Activated CD4-positive, CD25-positive, alpha-beta regulatory T cell (primary cell): ENCODE measurements at places on chromosomes 11 and 22.

GRCh38 chr22:44567846-44568493 is 69.9 kb upstream of the RTL6 start:
- no peak for DNase-seq

DNA sequence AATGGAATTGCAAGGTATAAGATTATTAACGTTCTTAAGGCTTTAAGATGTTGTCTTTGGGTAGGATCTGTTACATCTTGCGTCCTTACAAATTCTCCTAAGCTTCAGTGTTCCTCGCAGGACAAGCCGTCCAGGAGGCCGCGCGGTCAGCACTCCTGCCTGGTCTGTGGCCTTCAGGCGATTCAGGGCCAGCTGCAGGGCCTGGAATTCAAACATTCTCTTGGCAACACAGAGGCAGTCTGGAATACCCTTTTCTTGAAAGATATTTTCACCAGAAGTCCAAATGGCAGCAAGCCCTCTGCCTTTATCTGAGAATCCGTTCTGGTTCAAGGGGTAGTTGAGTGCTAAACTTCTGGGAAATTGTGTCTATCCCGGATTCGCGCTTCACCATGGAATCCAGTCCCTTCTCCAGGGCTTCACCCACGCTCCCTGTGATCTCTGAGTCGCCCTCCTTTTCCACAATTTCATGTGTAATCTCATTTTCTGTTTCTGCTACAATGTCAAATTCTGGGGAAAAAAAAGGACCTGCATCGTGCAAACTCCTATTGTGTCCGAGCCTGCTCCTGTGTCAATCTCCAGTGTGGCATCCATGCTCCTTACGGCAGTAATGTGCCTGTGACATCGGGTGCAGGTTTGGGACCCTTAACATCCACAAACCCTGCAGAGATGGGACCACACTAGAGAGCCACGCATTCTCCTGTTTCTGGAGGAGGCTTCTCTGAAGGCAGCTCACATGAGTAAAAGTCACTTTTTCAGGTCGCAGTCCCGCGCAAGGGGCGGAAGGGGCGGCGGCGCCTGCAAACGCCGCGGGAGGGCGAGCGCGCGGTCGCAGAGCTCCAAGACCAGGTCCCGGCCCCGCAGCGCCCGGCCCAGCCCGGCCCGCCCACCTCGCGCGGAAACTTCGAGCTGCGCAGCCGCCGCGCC is 25.4 kb upstream of the SORL1 start:
- no peak for DNase-seq

DNA sequence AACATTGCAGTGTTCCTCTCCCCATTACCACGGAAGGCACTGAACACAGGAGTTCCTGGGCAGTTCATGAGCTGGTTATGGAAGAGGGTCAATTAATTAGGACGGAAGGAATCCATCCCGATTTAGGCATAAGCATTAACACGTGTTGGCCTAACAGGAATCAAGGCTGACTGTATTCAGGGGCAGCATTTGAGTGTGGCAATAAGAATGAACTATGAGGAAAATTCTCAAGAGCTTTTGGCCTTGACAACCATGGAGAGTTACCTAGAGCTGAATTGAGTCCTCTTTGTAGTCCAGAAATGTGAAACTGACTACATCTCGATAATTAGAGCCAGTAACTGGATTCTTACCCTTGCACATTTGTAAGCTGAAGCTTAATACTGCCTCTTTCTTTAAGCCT is 82.4 kb upstream of the CRTAM start:
- no peak for DNase-seq

DNA sequence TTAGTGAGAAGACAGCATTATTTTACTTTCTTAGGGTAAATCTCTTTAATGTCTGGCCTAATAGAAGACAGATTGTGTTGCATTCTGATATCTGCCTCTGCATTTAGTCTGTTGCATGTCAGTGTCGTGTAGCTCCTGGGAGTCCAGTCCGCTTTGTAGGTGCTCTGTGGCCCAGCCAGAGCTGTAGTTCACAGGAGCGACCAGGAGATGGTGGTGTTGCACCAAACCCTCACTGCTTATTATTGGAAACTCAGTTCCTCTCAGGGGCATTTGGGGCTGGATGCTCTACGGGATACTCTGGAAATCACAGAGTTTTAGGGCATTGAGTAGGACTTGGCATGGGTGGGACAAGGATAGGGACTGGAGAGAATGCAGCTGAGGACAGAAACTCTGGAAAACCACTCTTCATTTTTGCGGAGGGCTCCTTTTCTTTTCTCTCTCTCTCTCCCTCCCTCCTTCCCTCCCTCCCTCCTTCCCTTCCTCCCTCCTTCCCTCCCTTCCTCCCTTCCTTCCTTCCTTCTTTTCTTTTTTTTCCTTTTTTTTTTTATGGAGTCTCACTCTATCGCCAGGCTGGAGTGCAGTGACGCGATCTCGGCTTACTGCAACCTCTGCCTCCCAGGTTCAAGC is 21.7 kb downstream of the MIAT start:
- DNase-seq, result peak; percentile 32

GRCh38 chr11:74037309-74037708 is 28.4 kb upstream of the UCP3 start:
- no peak for DNase-seq

GRCh38 chr22:21082248-21082647 is 36.5 kb downstream of the LRRC74B start:
- no peak for DNase-seq

- no peak for DNase-seq
Observed at GRCh38 chr11:58286249-58286648, 18.2 kb upstream of the OR10W1 start.

DNA sequence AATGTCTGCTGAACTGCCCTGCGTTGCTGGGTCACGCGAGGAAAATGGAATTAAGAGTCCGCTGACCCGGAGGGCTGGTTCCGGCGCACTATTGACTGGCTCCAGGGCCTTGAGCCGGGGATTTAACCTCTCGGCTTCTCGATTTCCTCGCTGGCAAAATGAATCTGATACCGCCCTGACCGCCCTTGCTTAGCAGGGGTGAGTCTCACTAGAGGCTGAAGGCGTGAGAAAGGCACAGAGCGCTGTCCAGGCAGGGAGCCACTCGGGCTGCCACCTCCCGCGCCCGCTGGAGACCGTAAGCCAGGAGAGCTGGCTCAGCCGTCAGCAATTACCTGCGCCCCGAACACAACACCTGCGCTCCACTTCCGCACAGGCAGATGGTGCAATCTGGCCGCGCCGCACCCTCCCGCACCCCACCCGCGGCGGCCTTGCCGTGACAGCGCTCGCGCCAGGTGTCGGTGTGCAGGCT is 65.6 kb downstream of the BUD13 start:
- DNase-seq, result no peak

- no peak for DNase-seq
Observed at GRCh38 chr11:27514076-27514475, 7.5 kb upstream of the LIN7C start.

DNA sequence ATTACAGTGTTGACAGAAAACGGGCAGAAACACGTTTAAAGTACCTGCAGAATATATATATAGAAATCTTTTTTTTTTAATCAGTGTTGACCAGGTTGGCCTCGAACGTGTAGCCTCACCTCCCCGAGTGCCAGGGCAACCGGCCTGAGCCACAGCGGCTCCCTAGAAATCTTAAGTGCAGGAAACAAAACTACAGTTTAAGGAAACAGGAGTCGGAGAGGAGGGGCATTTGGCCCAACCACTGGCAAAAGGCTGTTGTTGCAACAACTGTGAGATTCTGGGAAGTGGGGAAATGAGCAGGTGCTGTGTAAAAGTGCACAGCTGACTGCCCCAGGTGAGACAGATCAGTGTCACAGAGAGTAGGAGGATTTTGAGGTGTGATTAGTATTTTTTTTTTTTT is 3.7 kb downstream of the YWHAH start:
- no peak for DNase-seq

- DNase-seq, result no peak
Observed at GRCh38 chr11:64880240-64881001, 2.0 kb upstream of the EHD1 start.

DNA sequence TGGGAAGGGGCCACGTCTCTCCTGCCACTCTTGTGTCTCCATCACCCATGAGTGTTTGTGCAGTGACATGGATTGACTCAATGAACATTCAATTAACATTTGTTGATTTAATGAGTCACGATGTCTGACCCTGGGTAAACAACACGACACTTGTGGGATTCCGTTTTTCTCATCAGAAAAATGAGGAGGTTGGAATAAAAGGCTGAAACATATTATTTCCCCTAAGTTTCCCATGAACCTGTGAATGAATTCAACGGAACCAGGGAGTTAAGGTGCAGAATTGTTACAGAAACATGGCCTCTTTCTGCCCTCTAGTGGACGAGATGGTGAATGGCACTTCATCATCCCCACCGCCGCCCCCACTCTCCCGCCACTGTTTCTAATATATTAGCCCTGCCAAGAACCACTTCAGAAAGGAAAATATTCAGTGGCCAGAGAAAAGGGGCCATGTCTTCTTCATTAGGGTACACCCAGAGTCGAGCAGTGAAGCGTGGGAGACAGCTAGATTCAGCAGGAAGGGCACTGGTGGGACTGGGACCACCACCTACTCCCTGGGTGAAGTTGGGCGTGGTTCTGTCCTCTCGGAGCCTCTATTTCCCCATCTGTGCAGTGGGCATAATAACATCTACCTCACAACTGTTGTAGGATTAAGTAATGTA is 46.3 kb upstream of the SYT13 start:
- no peak for DNase-seq

GRCh38 chr11:85755285-85755684 is 55.7 kb downstream of the SYTL2 start:
- no peak for DNase-seq

DNA sequence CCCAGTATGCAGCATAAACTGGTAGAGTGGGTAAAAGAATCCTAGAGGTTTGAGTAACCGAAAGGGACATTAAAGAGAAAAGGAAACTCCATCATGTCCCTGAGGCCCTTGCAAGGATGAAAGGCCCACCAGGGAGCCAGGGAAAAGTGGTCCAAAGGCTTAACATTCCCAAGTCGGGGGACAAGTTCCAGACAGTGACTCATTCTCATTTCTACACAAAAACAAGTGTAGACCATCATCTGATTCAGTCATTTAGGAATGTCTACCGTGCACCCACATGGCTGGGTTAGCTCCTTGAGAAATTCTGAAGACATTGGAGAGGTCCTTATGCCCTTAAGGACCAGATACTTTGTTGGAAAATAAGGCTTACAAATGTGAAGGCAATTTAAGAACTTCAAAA is 4.8 kb upstream of the NOX4 start:
- DNase-seq, result no peak

- no peak for DNase-seq
Observed at GRCh38 chr11:36363361-36364268, 67.5 kb downstream of the PRR5L start.

GRCh38 chr22:50684986-50685385 is 12.4 kb downstream of the SHANK3 start:
- no peak for DNase-seq

- DNase-seq, result no peak
Observed at GRCh38 chr11:99973993-99974392, 713.1 kb upstream of the ARHGAP42 start.

- DNase-seq, result no peak
Observed at GRCh38 chr11:33195462-33196173, 34.3 kb upstream of the CSTF3 start.

GRCh38 chr11:70725739-70726138 is 327.4 kb downstream of the CTTN start:
- DNase-seq, result no peak

GRCh38 chr11:706439-706956 is 467 bp downstream of the EPS8L2 start:
- DNase-seq, result no peak
